NCI-H1105 treated with DMSO at 0.1 percent for 48 hours (cell line): ENCODE measurements at places on chromosomes 12 and 14.
A peak's percentile ranks its signal among the peaks of the same experiment; 100 is the strongest.

DNA sequence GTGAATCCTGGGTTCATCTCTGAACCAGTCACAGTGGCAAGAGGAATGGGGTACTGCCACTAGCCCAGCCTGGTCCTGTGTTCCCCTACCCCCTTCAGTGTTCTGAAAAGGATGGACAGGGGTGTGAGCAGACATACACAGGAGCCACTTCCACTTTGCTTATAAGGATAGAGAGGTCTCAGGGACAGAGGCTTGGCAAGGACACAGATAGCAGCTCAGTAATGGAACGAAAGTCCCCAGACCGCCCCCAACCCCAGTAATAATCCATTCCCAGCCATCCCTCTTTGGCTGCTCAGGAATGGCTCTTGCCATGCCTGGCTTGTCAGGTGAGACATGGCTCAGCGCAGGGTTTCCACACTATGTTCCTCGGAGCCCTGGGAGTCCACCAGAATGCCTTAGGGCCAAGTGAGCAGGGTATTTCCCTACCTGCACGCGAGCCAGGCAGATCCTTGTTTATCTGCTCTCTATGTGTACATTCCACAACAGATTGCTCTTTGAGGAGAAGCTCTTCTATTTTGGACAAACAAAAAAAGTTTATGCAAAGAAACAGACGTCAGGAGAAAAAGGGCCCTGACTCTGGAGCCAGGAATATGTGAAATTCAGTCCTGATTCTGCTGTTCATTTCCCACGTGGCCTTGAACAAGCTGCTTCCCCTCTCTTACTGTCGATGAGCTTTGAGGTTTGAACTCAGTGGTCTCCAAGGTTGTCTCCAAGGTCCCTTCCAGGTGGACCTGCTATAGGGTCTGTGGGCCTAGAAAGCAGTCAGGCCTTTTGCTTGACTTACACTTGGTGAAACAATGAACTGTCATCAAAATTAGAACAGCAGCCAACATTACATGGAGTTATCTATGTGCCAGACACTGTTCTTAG is 10.0 kb downstream of the UBE3B start:
- DNase-seq: no peak

GRCh38 chr14:53663709-53664108 is 292.9 kb downstream of the BMP4 start:
- no peak for DNase-seq

DNA sequence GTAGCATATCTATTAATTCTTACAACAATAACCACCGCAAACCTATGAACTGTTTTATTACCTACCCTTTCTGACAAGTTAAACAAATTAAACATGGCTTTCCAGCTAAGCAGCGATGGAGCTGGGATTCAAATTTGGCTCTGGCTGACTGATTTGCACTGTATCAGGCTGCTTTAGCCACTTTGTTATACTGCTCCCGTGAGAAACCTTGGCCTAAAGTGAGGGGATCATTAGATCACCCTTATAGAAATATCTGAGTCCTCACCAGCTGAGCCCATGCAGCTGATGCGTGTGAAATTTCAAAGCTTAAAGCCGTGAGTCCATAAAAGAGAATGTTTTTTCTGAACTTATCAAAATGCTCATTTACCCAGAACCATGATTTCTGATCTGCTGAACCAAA is 8.1 kb upstream of the GPHB5 start:
- no peak for DNase-seq

DNA sequence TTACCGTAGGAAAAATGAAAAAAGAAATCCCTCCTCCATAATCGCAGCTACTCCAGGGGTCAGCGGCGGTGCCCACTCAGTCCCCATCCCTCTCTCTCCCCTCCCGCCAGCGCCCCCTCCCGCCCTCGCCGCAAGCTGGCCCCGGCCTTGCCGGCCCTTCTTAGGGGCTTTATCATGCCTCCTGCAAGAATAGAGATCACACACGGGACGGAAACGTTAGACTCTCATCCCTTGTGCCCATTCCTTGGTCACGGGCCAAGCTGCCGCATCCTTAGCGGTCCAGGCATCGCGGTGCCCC is 692 bp upstream of the COX14 start:
- no peak for DNase-seq

GRCh38 chr12:2057041-2057794 is 4.4 kb downstream of the CACNA1C start:
- DNase-seq: peak; percentile 61

- no peak for DNase-seq
Observed at GRCh38 chr14:41144370-41144769, 462.3 kb upstream of the LRFN5 start.

DNA sequence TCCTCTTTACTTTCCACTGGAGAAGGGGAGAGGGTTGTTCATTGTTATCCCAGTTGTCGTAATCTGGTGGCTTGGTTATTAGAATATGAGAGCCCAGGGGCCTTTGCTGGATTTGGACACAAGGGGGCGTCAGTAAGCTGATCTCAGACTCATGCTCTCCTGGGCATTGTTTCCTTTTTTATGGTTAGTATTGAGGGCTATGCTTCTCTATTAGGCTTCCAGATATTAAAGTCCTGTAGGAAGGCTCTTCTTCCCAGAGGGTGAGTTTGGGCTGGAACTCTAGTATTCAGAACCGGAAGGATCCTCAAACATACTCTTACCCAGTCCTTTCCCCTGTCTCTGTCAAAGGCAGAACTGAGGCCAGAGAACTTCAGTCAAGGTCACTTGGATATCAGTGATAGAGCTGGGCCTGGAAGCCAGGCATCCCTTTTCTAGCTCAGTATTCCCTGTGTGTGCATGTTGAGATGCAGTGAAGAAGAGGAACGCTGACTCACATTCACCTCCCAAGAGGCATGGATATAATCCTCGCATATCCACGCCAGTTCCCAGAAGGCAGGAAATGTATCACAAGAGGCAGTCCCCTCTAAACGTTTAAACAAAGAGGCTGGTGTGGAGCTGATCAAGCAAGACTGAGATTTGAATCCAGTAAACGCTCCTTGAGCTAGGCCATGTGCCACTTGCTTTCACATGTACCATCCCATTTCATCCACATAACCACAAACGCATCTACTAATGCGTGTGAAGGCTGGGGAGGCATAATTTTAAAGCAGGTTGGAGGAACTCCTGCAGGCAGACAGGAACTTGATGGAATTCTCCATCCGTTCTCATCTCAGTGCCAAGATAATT is 41.6 kb downstream of the UBE3B start:
- DNase-seq: peak; percentile 69
